ENCODE measurements at places on chromosomes 2 and 18.

DNA sequence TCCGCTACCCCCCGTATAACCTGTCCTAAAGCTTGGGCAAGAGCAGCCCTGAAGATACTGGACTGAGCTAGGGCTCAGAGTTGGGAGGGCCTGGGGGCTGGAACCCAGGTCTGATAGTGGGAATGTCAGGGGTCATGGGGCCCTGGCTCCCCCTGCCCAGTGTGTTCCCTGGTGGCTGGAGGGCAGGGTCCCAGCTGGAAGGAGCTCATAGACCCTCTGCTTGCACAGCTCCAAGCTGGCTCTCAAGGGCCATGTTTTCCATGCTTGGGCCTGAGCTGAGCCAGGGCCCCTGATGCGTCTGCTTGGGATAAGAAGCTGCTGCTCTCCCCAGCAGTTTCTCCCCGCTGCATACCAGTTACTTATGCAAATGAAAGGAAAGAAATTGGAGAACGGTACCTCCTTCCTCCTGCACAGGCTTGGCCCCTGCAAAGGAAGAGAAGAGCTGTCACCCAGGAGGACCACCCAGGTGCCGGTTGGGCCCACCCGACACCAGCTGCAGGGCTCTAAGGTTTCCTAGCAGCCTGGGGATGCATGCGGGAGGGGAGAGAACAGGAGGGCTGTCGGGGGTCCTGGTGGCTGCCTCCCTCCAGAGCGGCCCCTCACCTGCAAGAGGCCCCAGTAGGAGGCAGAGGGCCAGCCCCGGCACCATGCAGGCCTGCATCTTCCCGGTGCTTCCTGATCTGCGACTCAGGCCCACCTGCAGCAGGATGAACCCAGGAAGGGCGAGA, 628 bp downstream of the OTOS start:
- no peak for DNase-seq

GRCh38 chr18:39558658-39559057, 1993.1 kb upstream of the CELF4 start:
- no peak for DNase-seq

- no peak for DNase-seq
These were observed 112.7 kb upstream of the RBMS1 start for GRCh38 chr2:160606341-160606740.

GRCh38 chr2:200262047-200262446, 44.4 kb upstream of the SPATS2L start:
- no peak for DNase-seq

DNA sequence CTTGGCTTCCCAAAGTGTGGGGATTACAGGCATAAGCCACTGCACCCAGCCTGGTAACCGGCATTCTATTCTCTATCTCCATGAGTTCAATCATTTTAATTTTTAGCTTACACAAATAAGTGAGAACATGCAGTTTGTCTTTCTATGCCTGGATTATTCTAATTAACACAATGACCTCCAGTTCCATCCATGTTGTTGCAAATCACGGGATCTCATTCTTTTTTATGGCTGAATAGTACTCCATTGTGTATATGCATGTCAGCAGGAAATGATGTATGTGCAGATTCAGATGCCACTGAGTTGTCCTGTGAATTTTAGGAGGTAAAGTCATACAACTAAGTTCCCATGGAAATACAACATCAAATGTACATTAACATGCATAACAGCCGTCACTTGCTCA, 24.7 kb upstream of the AMMECR1L start:
- no peak for DNase-seq

GRCh38 chr2:225042800-225043167, 516 bp upstream of the DOCK10 start:
- no peak for DNase-seq

- no peak for DNase-seq
These were observed 136.9 kb downstream of the SLC39A10 start for GRCh38 chr2:195793881-195794280.

DNA sequence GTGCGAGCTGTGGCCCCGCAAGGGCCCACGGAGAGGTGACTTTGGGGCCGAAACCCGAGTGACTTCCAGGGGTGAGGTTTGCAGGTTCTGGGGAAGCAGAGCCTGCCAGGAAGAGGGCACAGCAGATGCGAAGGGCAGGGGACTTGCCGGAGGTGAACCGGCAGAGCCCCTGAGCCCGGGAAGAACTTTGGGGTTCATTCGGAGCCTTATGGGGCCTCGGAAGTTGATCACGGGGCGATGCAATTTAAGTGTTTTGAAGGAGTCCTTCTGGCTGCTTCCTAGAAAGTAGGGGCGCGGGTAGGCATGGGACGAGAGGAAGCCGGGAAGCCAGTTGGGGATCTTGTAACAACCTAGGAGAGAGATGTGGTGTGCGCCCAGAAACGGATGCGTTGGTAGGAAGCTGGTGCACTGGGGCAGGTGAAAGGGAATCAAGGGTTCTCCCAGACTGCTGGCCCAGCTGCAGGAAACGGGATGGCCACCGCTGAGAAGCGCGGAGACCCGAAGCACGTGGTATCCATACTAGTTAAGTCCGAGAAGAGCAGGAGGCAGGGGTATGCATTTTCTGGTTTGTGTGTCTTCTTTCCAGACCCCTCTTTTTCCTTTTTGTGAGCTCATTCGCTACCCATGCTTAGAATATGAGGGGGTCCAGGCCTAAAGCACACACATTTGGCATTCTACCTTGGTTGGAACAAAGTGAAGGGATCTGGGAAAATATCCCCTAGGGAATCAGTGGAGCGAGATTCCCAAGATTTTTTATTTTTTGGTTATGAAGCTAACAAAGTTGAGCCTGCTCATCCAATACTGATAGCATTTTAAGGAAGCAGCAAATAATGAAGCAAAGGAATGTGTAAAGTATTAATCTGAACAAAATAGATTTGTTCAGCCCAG, 758 bp downstream of the SCLY start:
- DNase-seq: peak; percentile 2

DNA sequence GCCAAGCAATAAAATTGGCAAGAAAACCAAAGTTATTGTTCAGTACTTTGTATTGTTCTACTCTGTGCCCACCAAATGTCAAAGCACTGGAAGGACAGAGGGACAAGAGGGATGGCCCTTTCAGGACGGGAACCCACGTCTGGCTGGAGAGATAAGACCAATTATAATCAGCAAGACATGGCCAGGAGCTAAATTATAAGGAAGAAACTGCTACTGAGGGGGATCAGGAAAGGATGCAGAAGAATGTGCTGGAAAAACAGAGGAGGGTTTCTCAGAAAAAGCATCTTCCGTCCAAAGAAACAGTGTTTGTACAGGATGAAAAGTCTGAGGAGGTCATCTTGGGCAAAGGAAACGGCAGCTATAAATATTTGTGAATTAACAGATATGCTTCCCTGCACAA, 46.4 kb upstream of the NARS1 start:
- no peak for DNase-seq

GRCh38 chr2:80153151-80153550, 151.4 kb downstream of the LRRTM1 start:
- no peak for DNase-seq

- no peak for DNase-seq
These were observed 27.5 kb upstream of the LDLRAD4 start for GRCh38 chr18:13191031-13191430.

DNA sequence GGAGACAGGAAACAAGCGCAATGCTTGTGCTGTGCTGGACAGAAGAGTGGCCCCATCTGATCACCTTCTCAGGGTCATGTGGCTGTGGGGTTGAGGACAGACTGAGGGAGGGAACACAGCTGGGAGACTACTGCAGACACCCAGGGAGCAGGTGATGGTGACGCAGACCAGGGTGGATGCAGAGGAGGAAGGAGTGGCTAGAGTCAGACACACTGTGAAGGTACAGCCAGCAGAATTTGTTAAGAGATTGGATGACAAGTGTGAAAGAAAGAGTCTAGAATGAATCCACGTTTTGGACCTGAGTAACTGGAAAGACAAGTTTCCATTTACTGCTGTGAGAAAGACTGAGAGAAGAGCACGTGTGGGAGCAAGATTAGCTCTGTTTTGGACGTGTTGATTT, 15.9 kb upstream of the POMC start:
- DNase-seq: no peak

GRCh38 chr2:240650254-240650965, 25.1 kb downstream of the GPR35 start:
- DNase-seq: no peak

- DNase-seq: no peak
These were observed 811.1 kb upstream of the LRATD1 start for GRCh38 chr2:13821255-13821880.

- DNase-seq: no peak
These were observed 61.9 kb downstream of the SMCHD1 start for GRCh38 chr18:2717407-2717806.
